Activated naive CD4-positive, alpha-beta T cell treated with anti-CD3 and anti-CD28 coated beads for 36 hours (primary cell): ENCODE measurements at places on chromosomes 11 and 22. TPM values are rescaled to one million over a fixed set of nuclear protein-coding genes. Genes with fewer than 3 reads are reported as not detected.

Gene COMT
- 53.7 TPM for total RNA-seq

Gene MMP7
- total RNA-seq: not detected

Gene CECR2
- not detected for total RNA-seq

Gene KCTD21
- total RNA-seq: 8.6 TPM

Gene TMX2
- total RNA-seq: 49.8 TPM

DNA sequence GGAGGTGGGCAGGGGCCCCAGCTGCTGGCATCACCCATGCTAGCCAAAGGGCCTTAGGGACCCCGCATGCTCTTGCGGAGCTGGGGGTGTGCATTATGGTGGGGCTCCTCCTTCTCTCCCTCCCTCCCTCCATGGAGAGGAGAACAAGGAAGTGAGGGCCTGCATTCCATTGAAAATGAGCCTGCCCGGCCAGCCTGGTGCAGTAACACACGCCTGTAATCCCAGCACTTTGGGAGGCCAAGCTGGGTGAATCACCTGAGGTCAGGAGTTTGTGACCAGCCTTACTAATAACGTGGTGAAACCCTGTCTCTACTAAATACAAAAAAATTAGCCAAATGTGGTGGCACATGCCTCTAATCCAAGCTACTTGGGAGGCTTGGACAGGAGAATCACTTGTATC, 22.4 kb downstream of the SNAP29 start:
- no peak overlapping the region for H3K4me3 ChIP-seq
- DNase-seq: no peak
- no peaks in the 10 kb centered on the region for H3K27me3 ChIP-seq
- peaks cover 15% of the 10 kb centered on the region for H3K36me3 ChIP-seq

GRCh38 chr11:12243911-12244550, 133.3 kb upstream of the PARVA start:
- H3K4me1 ChIP-seq: peaks cover 21% of the 10 kb centered on the region
- no peaks in the 10 kb centered on the region for H3K27me3 ChIP-seq
- DNase-seq: no peak
- no peak overlapping the region for H3K4me3 ChIP-seq
- H3K27ac ChIP-seq: no peak overlapping the region
- H3K36me3 ChIP-seq: peaks cover 4% of the 10 kb centered on the region

GRCh38 chr11:114883472-114883871, 205.1 kb downstream of the NXPE2 start:
- H3K27me3 ChIP-seq: peaks cover 4% of the 10 kb centered on the region
- no peaks in the 10 kb centered on the region for H3K36me3 ChIP-seq
- H3K4me3 ChIP-seq: no peak overlapping the region
- H3K4me1 ChIP-seq: no peaks in the 10 kb centered on the region
- DNase-seq: no peak

- H3K36me3 ChIP-seq: no peaks in the 10 kb centered on the region
- no peak overlapping the region for H3K27ac ChIP-seq
- DNase-seq: no peak
- H3K27me3 ChIP-seq: peaks cover 23% of the 10 kb centered on the region
- H3K4me3 ChIP-seq: no peak overlapping the region
These were observed 30.3 kb upstream of the NECTIN1 start for GRCh38 chr11:119759324-119759723.

DNA sequence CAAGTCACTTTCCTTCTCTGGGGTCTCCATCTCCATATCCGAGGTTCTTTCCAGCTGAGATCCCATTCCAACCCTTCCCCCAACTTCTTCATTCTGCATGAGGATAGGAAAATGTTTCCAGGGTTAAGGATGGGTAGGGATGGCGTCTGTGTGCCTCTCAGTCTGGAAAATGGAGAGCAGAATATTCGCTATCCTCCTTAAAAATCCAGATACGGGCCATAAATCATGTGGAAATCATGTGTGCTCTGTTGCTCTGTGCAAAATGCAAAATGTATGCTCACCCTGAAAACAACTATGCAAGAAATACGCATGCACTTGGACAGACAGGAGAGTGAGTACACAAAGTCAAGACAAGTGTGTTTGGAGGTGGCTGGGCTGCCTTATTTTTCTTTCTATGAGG, 3.2 kb downstream of the CREB3L1 start:
- H3K4me3 ChIP-seq: no peak overlapping the region
- no peaks in the 10 kb centered on the region for H3K36me3 ChIP-seq
- H3K4me1 ChIP-seq: peaks cover 3% of the 10 kb centered on the region
- peaks cover 28% of the 10 kb centered on the region for H3K27me3 ChIP-seq
- no peak for DNase-seq
- H3K27ac ChIP-seq: no peak overlapping the region
